ENCODE measurements at places on chromosomes 11 and 22.

DNA sequence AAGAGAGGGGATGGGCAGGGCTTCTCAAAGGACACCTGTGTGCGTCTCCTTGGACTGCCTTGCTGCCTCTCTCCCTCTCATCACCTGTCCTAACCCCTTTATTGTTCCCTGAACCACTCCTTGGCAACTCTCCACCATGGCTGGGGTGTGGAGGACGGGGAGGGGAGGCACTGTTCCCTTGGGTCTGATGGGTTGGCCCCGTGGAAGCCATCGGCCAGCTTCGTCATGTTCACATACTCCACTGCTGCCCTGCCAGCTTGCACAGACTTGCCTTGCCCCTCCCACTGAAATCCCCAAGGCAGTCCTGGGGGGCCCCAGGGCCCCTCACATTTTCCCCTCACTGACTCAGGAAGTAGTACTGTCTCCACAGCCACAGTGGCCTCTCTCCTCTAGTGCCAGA is 36.1 kb upstream of the LRRC32 start:
- no peak for DNase-seq

- no peak for DNase-seq
These were observed 293.7 kb downstream of the DDX10 start for GRCh38 chr11:108958368-108959104.

- no peak for DNase-seq
These were observed 4.5 kb upstream of the EIF3F start for GRCh38 chr11:7982582-7983119.

DNA sequence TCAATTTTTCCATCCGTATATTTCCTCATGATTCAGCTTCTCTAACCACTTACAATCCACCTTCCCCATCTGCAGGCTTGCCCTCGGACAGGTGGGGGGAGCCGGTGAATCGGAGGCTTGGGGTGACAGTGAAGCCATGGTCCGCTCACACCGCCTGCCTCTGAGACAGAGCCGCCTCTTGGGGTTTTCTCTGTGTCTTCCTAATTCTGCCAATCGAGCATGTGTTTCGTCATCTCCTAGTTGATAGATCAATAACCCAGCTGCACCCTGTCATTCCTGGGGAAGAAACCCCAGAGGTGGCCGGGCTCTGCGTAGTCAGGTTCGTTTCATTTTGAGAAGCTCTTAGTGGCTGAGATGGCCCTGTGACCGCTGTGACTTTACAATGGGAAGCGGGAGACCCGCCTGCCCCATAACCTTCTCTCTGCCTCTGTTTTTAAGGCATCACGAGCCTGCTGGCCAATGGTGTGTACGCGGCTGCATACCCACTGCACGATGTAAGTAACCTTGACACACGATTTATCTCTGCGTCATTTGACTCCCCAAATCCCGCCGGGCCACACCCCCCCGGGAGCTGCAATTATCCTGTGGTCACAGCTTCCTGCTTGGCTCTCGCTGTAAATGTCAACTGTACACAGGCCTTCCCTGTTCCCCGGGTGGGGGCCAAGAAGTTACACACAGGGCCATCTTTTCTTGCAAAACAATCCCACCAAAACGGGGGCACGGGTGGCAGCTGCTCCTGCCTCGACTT is 33.3 kb downstream of the ANO1 start:
- no peak for DNase-seq

- DNase-seq = no peak
These were observed 125.9 kb downstream of the UVRAG start for GRCh38 chr11:75940911-75941310.

GRCh38 chr22:50713571-50714056 is 24.4 kb upstream of the ACR start:
- no peak for DNase-seq

- DNase-seq = no peak
These were observed 12.4 kb downstream of the ACO2 start for GRCh38 chr22:41481131-41481830.

- DNase-seq = no peak
These were observed 426.4 kb downstream of the SHANK2 start for GRCh38 chr11:70825893-70826540.

- no peak for DNase-seq
These were observed 1252.2 kb downstream of the JRKL start for GRCh38 chr11:97641988-97642387.

All from stimulated activated CD4-positive, alpha-beta T cell treated with anti-CD3 and anti-CD28 coated beads, Interleukin-4, amount 100 ng/mL, for 1 hour (primary cell).